Thoracic aorta (tissue), 2 donors: ENCODE measurements at places on chromosomes 12 and 14.

- no peak for DNase-seq
Observed at GRCh38 chr14:39233680-39234326, at the start of gene MIA2. MIA2 (plus strand) TSS chr14:39233915; CDS start chr14:39234115, 200 bp downstream.

DNA sequence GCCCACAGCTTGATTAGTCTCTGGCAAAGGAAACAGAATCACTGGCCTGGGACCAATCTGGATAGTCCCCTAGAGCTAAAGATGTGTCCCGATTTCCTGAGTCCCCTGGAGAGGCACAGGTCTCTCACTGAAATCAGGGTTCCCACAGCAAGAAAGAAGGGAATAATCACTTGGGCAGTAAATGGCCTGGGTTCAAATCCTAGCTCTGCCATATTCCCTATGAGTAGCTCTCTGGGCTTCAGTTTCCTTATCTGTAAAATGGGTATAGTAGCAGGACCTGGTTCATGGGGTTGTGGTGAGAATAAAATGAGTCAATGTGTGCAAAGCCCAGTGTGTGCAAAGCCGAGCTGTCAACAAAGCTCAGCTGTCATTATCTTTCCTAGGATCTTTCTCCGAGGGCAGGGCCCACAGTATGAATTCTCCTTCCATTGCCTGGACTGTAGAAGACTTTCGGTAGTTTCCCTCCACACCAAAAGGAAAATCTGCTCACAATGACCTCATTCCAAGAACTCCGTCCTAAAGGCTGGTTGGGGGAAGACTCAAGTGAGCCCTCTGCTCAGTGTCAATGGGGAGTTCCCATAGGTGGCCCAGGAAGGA, 12.6 kb upstream of the NCOR2 start:
- DNase-seq = no peak

GRCh38 chr14:99518441-99519346, 37.5 kb downstream of the CCNK start:
- DNase-seq = no peak

DNA sequence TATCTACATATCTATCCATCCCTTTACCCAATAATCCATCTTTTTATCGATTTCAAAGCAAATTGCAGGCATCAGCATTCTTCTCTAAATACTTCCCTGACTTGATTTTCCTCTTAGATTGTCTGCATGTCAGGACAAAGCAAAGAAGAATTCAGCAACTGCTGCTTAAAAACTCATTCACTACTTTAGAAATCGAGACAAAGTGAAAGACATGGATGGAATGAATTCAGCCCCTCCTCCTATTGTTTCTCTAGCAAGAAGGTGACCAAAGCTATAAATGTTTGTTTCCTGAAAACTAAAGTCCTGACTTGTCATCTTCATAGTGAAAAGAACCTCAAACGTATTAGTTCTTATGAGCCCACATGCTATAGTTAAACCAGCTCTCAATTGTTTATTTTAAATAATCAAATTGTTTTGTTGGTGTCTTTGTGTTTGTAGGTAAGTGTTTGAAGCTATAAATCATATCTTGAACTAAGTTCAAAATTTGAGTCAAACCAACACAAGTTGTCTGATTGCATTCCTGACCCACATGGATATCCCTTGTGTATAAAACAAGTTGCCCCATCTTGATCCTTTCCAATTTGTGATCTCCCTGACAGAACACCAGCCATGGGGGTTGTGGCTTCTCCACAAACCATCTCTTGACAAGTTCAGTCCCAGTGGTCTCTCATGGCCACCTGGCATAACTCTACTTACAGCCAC, 58.6 kb upstream of the ARHGAP5 start:
- no peak for DNase-seq

- peak; percentile 49 for DNase-seq
Observed at GRCh38 chr12:2372735-2373134, 319.9 kb downstream of the CACNA1C start.

DNA sequence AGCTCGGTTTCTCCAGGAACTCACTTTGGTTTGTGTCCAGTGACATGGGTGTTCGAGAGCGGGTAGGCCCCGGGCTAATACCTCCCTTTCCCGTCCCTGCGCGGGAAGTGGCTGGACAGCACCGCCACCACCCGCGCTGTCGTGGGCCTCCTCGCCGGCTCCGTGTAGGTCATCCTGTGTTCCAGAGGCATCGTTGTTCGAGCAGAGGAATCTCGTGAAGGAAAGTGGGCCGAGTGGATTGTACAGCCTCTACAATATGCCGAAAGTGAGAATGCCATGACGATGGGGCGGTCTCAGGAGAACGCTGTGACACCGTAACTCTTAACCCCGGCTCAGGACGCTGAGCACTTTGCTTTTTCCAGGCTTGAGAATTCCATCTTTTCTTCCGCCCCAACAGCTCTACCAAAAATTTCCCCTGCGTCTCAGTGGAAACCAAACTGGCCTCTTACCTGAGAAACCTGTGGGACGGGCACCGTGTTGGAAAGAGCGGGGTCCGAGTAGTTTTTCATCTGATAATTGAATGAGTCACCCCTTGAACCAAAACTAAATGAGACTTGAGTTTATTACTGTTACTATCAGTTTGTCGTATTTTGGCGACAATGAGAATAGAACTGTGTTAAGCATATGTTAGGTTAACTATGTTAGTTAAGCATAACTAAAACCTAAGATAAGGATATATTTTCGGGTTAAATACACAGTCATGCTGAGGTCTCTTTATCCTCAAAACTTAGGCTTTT, 510 bp downstream of the EIF2S1 start:
- peak; percentile 6 for DNase-seq

DNA sequence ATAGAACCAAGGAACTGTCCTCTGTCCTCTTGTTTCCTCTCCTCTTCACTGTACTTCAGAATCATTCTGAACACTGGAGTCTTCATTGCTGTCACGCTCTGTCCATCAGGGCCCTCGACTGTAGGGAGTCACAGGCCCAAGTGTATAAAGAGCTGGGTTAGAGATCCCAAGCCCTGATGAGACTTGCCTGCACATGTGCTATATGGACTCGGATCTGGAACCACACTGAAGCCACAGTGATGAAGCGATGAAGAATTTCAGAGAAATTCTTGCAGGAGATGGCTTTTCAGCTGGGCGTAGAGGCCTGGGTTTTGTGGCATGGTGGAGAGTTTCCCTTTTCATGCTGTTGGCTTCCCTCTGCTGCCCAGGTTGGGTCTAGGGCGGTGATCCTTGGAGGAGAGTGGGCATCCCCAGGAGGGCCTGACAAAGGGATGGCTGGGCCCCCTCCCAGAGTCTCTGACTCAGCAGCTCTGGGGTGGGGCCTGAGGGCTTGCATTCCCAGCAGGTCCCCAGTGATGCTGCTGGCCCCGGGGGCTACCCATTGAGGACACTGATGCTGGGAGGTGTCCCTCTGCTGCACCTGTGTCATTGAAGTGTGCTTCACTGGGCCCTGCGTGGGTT, 39.6 kb upstream of the YY1 start:
- DNase-seq = no peak

- no peak for DNase-seq
Observed at GRCh38 chr14:44732144-44732543, 225.1 kb upstream of the FSCB start.

- no peak for DNase-seq
Observed at GRCh38 chr14:65044596-65044959, 57.7 kb downstream of the MAX start.

DNA sequence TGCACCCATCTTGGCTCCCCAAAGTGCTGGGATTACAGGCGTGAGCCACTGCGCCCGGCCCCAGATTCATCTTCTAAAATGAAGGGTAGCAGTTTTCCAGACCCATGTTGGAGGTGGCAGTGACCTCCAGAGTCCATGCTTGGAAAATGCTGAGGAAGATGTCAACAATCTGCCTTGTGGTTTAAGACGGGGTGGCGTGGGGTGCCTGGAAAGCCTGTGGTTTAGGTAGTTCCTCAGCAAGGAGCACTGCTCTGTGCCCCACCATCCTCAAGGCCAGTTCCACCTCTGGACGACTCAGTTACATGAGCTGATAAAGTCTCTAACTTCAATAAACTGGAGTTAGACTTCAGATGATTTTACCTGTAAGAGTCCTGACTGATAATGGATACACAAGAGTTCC, 48.6 kb downstream of the DRAM1 start:
- DNase-seq = no peak

DNA sequence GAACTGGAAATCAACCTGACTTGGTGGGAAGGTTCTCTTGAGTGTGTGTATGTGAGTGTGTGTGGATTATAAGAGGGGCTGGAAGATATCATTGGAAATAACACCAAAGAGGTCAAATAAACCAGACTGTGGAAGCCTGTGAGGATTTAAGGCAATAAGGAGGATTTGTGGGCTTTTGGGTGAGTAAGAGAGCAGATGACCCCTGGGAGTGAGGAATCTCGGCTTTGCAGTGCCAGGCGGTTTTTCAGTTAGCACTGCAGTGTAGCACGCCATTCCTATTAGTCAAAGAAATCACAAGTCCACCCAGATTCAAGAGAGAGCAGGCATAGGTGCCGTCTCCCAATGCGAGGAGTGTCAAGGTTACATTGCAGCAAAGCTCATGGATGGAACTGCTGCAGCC, 63.3 kb downstream of the CALM1 start:
- no peak for DNase-seq

DNA sequence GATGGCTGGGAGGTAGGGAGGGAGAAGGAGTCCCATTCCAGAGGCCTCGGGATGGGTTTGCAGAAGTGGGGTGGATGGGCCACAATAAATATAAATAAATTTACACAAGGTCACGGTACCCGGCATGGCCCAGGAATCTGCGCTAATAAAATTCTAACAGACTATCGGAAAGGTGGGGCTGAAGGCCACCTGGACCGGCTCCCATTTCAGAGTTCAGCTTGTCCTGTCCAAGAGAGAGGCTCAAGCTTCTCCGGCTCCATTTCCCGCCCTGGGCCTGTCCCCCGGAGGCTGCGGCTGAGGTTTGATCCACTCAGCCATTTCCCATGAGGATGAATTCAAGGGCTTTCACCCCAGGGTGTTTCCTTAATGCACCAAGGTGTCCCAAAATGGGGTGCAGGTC, 30.2 kb downstream of the FOXN4 start:
- DNase-seq = no peak

GRCh38 chr12:95099270-95099790, 25.9 kb upstream of the NR2C1 start:
- no peak for DNase-seq

DNA sequence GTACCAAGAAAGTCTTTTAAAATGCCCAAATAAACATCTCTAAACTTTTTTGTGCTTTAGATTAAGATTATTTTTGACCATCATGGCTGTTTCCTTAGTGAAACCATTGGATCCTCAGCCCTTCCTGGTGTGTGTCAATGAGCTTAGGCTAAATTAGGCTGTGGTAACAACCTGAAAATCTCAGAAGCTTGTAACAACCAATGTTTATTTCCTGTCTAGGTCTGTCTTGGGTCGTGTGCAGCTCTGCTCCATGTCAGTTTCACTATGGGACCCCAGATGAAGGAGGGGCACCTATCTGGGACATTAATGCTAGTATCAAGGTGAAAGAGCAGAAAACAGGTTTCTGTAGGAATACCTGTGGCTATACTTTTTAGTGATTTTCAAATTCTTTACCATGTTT, 49.9 kb downstream of the KCNMB4 start:
- DNase-seq = no peak

- no peak for DNase-seq
Observed at GRCh38 chr12:56128670-56129205, 671 bp downstream of the ESYT1 start.

DNA sequence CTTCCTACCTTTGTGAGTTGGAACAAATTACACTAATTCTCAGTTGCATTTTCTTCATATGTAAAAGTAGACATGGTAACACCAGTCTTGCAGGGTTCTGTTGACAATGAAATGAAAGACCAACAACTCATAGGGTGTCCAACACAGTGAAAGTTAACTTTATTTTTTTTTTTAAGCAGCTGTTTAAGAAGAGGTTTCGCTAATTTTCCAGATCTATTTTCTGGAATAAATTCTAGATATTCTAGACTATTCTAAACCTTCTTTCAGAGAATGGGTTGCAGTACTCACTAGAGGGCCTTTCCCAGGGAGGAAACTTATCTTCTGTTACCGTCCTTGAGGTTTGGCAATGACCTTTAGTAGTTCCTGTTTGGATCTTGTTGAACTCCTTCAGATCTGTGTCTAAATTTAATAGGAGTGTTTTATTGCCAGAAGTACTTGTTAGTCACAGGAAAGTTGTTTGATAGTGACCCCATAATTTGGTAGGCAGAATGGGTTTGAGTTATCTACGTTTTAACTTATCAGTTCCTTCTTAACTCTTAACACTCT, 2.8 kb upstream of the ART4 start:
- DNase-seq = no peak

DNA sequence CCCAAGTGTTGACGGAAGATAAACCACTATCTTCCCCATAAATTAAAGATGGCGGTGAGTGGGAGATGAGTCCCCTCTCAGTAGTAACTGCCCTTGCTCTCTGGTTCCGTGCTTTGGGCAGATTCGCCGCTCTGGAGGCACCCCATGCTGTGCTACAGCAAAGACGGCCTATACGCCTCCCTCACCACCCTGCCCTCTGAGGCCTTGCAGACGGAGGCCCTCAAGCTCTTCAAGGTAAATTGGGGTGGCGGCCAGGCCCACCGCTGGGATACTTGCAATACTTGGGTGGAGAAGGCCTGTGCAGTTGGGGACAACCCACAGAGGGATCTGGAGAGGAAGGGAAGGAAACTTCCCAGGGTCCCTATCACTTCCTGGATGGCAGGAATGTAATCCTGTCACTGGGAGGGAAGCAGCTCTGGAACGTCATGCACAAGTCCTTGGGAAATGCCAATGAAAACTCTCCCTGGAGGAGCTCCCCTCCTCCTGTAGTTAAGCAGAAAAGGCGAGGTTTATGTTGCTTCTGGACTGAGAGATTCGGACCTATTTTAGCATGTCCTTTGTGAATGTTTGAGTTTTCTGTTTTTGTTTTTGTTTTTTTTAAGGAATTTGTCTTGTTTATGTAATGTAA, 22.8 kb downstream of the PIGH start:
- DNase-seq = no peak

DNA sequence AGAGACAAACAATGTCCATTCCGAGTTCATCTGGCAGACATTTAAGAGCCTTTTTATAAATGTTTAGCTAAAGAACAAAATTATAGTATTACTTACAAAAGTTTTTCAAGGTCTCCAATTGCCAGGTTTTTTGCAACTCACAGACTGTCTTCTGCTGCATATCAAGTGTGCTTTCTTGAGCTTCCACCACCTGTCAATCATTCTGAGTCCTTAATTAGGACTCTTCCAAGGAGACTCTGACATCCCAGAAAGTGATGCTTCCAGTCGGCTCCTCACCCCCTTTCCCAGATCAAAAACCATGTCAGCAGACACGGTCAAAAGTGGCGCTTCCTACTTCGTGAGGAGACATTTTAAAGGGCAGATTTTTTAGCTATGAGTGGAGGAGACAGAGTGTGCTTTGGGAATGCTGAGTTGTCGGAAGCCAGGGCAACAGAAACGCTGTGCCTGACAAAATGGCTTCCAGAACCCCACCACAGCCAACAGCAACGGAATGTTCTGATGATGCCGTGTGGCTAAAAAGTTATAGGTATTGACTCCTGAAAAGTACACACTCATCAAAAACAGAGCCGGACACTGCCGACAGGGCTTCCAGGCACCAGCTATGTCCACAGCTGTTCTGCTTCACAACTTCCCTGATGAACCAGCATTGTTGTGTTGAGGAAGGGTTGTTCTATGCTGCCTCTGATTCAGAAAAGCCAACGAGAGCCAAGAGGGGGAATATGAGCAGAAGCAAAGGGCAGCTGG, 116.1 kb upstream of the SLC35F4 start:
- no peak for DNase-seq
